Caki2 (cell line): ENCODE measurements at places on chromosomes 12 and 14. TPM values are rescaled to one million over a fixed set of nuclear protein-coding genes. Genes with fewer than 3 reads are reported as not detected.

Gene NR4A1
- 0.07 TPM in 1 of 2 replicates, not detected in the other for total RNA-seq

Gene PLD4
- total RNA-seq = not detected in 2 replicates

Gene NPFF
- total RNA-seq = not detected in 2 replicates

Gene STAC3
- total RNA-seq = 0.95 TPM in 1 of 2 replicates, not detected in the other

Gene OR4E2
- not detected in 2 replicates for total RNA-seq

Gene FAM222A
- total RNA-seq = 0.41 and 3.1 TPM in 2 replicates

Gene SLC10A1
- not detected in 2 replicates for total RNA-seq

Gene PIWIL1
- total RNA-seq = not detected in 2 replicates

Gene ZNF10
- total RNA-seq = 0.54 and 3.1 TPM in 2 replicates

Gene INHBC
- total RNA-seq = not detected in 2 replicates

Gene CMA1
- total RNA-seq = not detected in 2 replicates

Gene LRP10
- total RNA-seq = 44.5 and 48.8 TPM in 2 replicates

Gene JKAMP
- 64.1 and 119 TPM in 2 replicates for total RNA-seq

Gene PAH
- not detected in 2 replicates for total RNA-seq

Gene KRT71
- total RNA-seq = not detected in 2 replicates

Gene MMP19
- not detected in 2 replicates for total RNA-seq

Gene CD163L1
- total RNA-seq = 4.2 and 10.4 TPM in 2 replicates

Gene RDH12
- total RNA-seq = not detected in 2 replicates

Gene TAS2R43
- total RNA-seq = not detected in 2 replicates

Gene DEGS2
- total RNA-seq = 0.14 and 1.5 TPM in 2 replicates

Gene SLC7A8
- total RNA-seq = not detected in 2 replicates

Gene SERPINA12
- not detected in 2 replicates for total RNA-seq

Gene CLECL1
- not detected in 2 replicates for total RNA-seq

Gene NUDT4
- total RNA-seq = 17.8 and 30.1 TPM in 2 replicates

Gene DHRS2
- total RNA-seq = 0.30 TPM in 1 of 2 replicates, not detected in the other

Gene WNT1
- total RNA-seq = not detected in 2 replicates

Gene SINHCAF
- total RNA-seq = 95.2 and 115 TPM in 2 replicates
